GM12892 (cell line): ENCODE measurements at places on chromosomes 12 and 14.

DNA sequence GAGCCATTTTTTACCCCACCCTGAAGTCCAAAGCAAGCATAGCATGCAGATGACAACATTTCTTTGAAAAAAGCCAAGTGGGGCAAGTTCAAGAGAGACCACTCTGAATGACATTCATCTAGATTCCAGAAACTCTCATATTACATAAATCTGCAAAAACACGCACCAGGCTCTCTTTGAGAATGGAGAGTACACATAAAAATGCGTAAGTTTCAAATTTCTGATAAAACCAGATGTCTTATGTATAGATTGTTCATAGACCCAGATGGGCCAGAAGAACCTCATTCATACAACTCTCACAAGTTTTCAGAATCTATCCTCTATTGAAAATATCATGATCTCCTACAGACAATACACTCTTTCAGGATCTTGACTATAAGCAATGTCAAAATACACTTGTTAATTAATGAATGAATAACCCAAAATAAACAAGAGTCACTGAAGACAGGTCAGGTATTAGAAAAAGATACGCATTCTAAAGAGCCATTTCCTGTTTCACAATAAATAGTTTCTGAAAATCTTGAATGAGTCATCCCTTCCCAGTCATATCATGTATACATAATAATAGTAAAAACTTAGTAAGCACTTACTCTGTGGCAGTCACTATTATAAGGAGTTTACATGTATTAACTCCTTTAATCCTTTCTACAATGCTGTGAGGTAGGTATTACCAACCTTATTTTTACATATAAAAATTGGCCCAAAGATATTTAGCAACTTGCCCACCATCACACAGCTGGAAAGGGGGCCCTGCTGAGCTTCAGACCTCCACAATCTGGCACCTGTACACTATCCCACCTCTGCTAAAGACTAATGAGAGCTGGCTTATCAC lies 72.0 kb downstream of the PPP2R5E start:
- no peak for DNase-seq

GRCh38 chr14:81676879-81677278 lies 143.2 kb upstream of the SEL1L start:
- DNase-seq, result no peak

GRCh38 chr12:64696080-64696741 lies 63.0 kb downstream of the GNS start:
- no peak for DNase-seq

GRCh38 chr12:41920355-41920754 lies 224.3 kb downstream of the GXYLT1 start:
- DNase-seq, result no peak

- DNase-seq, result no peak
These were observed 399.2 kb downstream of the IPO8 start for GRCh38 chr12:30296486-30296885.

DNA sequence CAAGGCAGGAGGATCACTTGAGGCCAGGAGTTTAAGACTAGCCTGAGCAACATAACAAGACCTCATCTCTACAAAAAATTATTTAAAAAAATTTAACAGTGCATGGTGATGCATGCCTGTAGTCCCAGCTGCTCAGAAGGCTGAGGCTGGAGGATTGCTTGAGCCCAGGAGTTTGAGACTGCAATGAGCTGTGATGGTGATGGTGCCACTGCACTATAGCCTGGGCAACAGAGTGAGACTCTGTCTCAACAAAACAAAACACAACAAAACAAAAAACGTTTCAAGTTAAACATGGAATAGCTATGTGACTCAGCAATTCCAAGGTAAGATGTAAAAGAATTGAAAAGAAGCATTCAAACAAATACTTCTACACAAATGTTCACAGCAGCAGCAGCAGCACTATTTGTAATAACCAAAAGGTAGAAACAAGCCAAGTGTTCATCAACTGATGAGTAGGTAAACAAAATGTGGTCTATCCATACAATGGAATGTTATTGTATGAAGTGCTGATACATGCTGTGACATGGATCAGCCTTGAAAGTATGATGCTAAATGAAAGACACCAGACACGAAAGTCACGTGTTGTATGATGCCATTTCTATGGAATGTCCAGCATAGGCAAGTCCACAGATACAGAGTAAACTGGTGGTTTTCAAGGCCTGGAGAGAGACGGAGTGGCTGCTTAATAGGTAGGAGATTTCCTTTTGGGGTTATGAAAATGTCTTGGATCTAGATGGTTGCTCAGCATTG lies 31.4 kb downstream of the CFAP251 start:
- DNase-seq, result no peak
